ENCODE measurements at places on chromosomes 6 and 20.

- DNase-seq, result no peak
Observed at GRCh38 chr6:106740287-106740686, 110.9 kb downstream of the QRSL1 start.

GRCh38 chr20:32333181-32333987, 24.7 kb upstream of the ASXL1 start:
- no peak for DNase-seq

- DNase-seq, result no peak
Observed at GRCh38 chr20:39829256-39829655, 859.8 kb downstream of the MAFB start.

DNA sequence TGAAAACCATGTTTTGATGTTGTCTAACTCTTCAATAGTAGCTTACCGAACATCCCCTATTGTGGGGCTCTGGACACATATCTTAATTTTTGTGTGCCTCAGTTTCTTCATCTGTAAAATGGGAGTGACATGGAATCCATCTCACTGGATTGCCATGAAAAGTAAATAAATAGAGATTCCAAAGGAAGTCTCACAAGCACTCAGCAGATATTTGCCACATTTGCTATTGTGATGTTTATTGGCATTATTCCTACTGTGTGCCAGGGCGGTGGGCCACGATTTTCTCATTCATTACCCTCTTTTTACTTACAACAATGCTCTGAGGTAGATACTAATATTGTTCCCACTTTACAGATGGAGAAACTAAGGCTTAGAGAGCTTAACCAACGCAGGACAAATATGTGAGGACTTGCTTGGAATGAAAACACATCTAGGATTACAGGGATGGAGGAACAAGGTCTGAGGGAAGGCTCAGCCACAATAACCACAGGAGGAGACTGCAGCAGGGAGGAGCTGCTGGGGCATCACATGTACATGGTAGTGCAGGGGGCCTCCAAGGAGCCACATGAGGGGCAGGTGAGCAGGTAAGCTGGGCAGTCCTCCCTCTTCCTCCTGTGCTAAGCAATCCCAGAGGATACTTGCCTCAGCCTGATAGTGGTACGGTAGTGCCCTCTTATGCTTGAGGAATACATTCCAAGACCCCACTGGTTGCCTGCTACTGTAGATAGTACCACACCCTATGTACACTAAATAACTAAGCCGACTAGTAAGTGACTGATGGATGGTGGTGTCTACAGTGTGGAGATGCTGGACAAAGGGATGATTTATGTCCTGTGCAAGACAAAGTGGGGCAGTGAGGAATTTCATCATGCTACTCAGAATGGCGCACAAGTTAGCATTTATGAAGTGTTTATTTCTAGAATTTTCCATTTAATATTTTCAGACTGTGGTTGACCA, 176.9 kb downstream of the FOXA2 start:
- no peak for DNase-seq

- DNase-seq, result no peak
Observed at GRCh38 chr20:22866812-22867341, 168.2 kb upstream of the SSTR4 start.

GRCh38 chr6:142740449-142740848, 204.5 kb downstream of the HIVEP2 start:
- DNase-seq, result no peak

- DNase-seq, result no peak
Observed at GRCh38 chr20:55778796-55779195, 226.5 kb downstream of the CBLN4 start.

DNA sequence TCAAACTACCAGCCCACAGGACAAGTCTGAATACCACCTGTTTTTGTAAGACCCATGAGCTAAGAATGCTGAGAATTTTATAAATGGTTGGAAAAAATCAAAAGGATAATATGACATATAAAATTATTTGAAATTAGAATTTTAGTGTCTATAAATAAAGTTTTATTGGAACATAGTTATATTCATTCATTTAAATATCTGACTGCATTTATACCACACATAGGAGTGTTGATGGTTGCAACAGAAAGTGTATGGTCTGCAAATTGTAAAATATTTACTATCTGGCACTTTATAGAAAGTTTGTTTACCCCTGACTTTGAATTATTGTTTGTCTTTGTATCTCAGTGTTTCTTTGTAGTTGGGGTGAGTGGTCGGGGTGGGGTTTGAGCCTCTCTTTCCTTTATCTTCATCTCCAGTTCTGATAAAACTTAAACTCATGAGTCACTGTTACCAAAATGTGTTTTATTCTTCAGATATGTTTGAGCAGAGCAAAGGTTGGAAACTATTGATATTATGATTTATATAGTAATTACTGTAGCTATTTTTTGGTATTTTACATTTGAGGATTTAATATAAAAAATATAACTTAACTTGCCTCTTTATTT, 55.5 kb downstream of the CD2AP start:
- no peak for DNase-seq

DNA sequence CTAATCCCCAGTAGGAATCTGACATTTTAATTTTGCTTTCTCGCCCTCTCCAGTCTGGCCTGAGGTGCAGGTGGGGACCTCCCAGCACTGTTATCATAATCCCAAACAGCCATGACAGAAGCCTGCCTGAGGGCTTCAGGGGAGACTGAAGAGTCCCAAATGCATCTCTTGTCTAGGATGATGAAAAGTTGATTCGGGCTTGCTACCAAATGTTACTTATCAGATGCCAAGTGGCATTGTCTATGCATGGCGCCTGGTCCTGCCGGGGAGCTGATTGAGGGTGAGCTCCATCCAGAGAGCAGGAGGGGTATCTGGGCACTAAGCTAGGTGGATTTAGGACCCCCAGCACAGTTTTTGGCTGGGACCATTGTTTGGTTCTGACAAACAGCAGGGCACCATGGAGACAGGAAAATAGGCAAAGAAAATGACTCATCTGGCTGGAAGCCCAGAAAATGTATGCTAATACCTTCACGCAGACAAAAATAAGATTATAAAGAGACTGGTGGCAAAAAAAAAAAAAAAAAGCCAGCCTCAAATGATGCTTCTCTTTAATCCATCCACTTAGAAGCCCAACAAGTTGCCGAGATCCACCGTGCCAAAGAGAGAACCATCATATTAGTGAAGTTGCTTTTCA, 513.7 kb upstream of the SULF2 start:
- no peak for DNase-seq

GRCh38 chr20:50341880-50342637, 151.4 kb downstream of the CEBPB start:
- DNase-seq, result no peak

GRCh38 chr20:1841554-1842140, 53.6 kb upstream of the SIRPA start:
- no peak for DNase-seq

GRCh38 chr20:14878676-14879019, 541.2 kb upstream of the FLRT3 start:
- DNase-seq, result no peak

GRCh38 chr6:90411292-90411781, 114.7 kb upstream of the BACH2 start:
- peak; percentile 71 for DNase-seq

DNA sequence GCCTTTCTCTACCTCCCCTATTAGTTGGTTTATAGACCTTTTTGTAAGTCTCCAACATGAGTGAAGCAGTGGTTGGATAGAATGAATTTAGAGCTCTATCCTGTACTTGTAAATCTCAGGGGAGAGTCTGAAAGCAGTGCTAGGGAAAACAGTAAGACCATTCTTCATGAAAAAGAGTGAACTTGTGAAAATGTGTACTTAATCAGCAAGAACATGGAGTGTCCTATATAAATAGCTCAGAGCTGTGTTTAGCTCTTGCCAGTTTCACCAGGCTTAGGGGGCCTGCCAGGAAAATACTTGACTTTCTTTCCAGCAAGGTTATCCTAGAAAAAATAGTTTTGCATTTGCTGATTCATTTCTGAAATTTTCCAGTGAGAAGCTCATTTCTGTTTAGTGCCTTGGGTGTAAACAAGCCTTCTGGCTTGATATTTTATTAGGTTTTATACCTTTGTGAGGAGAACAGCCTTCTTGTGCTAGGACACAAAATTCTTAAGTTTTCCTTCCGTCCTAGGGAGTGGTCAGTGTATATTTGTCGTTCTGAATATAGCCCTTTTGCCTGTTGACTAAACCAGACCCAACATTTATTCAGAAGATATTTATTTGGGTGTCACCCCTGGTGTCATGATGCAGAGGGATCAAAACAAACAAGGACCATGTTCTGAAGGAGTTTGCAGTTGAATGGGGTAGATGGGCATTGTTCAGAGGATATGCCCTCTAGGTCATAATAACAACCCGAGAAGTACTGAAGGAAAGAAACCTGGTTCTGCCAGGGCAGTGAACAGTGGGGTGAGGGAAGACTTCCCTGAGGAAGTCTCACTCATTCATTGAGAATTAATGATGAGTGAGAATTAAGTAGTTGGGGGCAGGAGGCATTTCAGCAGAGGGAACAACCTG, 7.6 kb downstream of the ARFGEF2 start:
- no peak for DNase-seq

DNA sequence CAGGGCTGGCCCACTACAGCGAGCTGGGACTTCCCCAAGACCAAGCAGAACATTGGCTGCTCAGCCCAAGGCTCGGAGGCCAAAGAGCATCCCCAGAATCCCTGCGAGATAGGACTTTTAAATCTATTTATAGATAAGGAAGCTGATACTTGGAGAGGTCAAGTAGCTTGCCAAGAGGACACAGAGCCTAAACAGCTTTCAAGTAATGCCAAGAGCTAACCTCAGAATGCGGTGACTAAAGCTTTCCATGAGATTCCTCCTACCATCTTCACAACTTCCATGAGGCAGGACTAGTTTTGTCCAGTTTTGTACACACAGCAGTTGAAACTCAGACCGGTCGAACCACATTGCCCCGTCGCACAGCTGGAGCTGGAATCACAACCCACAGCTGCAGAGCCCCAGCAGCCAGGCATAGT, 168.1 kb upstream of the TOP1 start:
- no peak for DNase-seq

DNA sequence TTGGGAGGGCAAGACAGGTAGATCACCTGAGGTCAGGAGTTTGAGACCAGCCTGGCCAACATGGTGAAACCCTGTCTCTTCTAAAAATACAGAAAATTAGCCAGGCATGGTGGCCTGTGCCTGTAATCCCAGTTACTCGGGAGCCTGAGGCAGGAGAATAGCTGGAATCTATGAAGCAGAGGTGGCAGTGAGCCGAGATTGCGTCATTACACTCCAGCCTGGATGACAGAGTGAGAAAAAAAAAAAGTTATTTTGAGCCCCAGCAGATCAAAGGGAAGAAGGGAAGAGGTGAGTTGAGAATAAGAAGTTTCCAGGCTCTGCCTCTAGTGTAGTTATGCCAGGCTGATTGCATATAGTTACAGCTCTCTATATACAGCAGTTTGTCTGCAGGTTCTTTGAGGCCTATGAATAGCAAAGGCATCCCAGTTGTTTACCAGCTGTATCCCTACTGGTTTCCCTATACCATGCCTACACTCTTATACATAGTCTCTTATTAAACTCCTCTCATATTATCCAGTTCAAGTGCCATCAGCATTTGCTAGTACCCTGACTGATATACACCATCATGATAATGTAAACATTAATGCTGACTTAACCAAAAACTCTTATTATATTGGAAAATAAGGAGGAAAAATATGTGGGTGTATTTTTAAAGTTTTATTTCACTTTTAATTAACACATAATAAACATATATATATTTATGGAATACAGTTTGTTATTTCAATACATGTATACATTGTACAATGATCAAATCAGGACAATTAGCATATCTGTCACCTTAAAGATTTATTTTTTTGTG, 823.6 kb upstream of the ADGRB3 start:
- DNase-seq, result no peak

GRCh38 chr6:43093436-43094289, 17.5 kb downstream of the PTK7 start:
- DNase-seq, result no peak

DNA sequence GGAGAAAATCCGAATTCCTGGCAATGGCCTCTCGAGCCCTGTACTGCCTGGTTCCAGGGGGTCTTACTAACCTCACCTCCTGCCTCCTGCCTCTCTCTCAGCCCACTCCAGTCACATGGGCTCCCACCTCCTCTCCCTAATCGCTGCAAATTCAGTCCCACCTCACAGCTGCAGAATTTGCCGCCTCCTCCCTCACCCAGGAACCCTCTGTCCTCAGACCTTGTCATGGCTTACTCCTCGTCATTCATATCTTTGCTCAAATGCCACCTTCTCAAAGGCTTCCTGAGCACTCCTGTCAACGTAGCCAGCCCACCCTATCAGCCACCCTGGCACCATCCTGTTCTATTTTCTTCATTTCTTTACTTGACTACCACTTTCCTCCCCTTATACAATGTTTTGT, 89.0 kb downstream of the SLC2A10 start:
- DNase-seq, result no peak

DNA sequence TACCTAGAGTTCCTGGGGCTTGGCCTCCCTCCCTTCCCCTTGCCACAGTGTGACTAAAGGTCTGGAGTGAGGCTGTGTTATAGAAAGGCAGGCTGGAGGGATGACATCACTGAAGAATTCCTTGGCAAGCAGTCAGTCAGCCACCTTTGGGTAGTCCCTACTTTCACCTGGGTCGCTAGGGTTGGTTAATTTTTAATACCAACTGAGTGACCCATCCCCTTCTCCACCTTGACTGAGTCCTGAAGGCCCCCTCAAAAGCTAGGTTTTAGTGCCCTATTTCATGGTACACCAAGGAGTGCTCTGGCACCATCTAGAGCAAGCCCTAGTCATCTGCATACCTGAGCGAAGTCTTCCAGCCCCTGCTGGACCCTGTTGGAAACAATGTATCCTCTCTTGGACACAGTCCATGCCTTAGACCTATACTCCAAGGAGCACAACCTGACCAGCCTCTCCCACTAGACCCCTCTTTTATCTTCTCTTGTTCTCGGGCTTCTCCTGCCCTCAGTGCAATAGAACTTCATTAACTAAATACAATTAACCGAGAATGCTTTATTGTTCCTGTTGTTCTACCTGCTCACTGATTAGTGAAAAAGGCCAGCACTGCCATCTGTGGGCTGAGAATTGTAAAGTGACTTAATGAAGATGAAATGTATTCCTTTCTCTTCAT, 44.6 kb downstream of the RIN2 start:
- DNase-seq, result no peak

DNA sequence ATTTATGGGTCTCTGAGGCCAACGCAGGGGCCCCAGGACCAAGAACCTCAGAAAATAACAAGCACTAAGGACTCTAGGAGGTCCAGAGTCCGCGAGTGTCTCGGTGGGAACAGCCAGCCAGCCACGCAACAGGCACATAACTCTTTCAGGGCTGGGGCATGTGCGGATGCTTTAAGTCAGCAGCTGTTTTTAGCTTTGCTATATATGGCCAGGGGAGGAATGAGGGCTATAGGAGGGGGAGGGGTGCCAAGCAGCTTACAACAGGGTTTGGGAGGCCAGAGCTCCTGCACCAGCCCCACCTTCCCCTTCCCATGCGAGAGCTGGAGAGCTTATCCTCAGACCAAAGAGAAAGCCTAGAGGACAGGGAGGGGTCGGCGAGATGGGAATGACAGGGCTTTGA, 6.2 kb downstream of the JPH2 start:
- no peak for DNase-seq
